AG10803 (cell line): ENCODE measurements at places on chromosomes 6 and 20.

- no peak for DNase-seq
Measured at GRCh38 chr20:50286174-50286511, 95.5 kb downstream of the CEBPB start.

GRCh38 chr6:7126754-7127153 is 19.0 kb downstream of the RREB1 start:
- no peak for DNase-seq

GRCh38 chr6:69974193-69974592 is 107.8 kb downstream of the COL19A1 start:
- no peak for DNase-seq

GRCh38 chr6:122109075-122109474 is 290.4 kb upstream of the HSF2 start:
- no peak for DNase-seq

DNA sequence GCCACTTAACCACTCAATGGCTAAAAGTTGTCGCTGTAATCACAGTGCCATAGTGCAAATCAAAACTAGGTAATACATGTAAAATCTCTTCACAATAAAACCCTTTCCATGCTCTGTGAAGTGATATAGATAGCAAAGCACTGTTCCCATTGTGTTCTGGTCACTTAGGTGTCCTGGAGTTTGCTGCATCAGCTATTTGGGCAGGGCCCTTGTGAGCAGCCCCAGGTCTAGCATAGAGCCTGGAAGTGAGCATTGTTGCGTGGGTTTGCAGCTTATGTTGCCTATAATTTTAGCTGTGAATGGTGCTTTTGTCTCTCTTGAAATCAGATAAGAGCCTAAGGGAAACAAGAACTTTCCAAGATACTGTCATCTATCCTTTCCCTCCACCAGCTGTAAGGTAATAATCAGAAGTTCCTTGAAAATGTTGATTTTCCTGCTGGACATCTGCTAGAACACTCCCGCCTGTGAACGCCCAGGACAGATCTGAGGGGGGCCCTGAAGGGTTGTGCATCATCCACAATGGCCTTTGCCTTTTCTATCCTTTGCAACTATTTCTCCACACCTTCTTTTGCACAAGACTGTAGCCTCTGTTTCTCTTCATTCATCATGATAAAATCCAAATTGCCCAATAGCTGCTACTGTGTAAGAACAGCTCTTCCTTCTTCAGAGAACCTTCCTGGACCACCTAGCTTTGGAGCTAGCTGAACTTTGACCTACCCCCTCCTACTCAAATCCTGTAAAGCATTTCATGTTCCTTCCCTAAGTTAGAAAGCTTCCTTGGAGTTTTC is 57.0 kb downstream of the TNFAIP3 start:
- peak; percentile 12 for DNase-seq

GRCh38 chr6:35686436-35686835 is 2.3 kb downstream of the FKBP5 start:
- DNase-seq = no peak

DNA sequence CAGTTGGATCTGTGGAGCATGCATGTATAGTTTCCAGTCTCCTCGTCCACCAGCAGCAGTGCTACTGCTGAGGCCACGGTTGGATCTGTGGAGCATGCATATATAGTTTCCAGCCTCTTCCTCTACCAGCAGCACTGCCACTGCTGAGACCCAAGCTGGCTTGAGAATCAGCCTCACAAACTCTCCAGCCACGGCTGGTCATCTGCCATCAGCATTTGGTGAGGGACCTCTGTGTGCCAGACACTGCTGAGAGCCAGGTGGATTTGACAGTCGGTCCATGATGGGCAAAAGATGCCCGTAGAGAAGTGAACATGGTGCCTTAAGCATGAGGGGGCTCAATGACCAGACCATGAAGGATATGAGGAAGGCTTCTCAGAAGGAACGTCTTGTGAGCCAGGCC is 46.4 kb downstream of the SLC9A8 start:
- DNase-seq = no peak

DNA sequence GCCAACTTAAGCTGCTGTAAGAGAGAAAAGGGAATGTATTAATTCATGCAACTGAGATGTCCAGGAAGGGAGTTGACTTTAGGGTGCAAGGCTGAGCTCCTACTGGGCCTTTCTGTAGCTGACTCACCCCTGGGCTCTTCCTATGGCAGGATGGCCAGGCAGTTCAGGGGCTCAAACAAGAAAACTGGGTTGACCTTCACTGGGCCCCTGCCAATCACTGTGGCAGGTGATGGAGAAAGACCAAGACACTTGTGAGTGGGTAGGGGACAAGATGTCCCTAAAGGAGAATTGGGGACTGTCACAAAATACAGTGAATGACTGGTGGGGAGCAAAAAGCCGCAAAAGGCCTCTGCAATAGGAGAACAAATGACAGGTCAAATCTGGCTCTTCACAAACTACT is 21.5 kb upstream of the RALGAPA2 start:
- no peak for DNase-seq

- DNase-seq = no peak
Measured at GRCh38 chr6:119176445-119176844, 98.0 kb upstream of the FAM184A start.

DNA sequence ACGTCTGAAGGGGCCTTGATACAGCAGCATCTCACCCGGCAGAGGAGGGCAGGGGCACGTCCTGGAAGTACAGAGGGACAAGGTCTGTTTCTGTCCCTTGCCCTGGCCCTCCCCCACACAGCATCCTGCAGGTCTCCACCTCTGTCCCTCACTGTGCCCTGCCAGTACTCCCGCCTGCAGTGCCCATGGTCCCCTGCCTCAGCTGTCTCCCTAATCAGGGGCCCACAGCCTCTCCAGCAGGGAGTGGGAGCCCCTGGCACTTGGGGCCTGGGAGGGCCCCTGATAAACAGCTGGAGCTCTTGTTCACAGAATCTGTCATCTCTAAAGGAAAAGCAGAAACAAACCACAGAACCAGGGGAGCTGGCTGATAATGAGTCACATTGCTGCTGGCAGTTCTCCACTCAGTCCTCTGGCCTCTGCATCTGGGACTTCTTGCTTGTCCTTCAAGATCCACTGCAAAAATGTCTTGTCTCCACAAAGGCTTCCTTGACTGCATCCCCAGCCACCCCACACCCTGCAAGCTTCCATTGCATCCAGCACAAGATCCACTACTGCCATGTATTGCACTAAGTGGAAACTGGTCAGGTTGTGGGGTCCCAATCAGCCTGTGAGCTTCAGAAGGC is 33.2 kb upstream of the TAF8 start:
- peak; percentile 77 for DNase-seq

DNA sequence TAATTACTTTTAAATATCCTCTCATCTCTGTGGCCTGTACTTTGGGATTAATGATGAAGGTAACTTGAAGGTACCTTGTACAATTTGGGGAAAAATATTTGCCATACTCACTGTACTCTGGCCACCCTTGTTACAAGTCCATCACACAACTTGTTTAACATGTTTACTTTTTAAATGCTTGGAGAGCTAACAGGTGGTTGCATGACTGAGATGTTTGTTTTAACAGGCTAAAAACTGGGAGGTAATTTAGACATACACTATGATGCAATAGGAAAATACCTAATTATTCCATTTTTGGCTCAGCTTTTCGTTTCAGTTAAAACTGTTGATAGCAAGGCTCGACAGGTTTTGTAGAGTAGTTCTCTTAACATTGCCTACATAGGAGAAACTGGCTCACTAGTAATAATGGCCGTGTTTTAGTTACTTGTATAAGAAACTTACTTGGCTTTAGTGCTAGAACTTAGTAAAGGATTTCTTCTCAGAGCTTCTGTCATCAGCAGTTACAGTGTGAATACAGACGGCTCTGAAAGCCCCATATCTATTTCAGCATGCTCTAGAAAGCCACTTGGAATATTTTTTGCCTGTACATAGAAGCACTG is 489.8 kb upstream of the SOX4 start:
- DNase-seq = no peak

DNA sequence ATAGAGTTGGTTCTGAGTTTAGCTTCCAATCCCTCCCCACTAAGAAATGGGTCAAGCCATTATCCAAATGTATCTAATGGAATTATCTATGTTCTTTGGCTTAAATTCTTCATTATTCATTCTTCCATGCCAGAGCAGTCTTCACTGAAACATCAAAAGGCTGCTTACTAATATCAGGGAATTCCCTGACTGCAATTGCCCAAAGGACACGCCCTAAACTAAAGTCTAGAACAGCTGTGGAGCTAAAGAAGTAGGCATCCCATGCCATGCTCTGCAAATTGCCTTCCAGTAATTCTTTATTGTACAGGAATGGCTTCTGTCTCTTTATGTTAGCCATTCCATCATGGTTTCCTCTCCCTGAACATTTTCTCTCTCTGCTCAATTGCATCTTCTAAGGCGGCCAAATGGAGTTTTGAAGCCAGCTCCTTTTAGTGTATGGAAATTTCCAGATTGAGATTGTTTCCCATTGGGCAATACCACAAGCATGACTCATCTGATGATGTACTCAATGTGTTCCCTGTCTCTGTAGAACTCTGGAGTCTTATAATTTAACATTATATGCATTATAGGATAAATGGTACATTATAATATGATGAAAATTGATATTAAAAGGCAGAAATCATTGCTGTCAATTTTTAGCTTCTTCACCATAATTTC is 28.8 kb upstream of the TSHZ2 start:
- DNase-seq = peak; percentile 49

DNA sequence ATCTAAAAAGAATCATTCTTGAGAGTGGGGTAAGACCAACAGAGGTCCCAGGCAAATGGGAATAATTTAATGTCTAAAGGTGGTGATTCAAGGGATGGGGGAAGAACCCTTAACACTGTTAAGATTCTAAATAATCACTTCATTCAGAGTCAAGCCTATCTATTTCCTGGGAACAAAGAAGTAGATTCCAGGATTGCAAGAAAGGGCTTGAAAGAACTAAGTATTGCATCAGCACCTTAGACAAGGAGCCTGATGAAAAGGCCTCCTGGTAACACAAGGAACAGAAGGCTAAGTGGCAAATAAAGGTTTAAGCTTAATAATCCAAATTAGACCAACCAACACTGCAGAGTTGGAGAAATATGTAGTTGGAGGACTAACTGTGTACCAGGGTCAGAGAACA is 620.7 kb upstream of the BTBD3 start:
- DNase-seq = no peak

GRCh38 chr6:159756508-159756907 is 5.3 kb upstream of the ACAT2 start:
- DNase-seq = no peak

DNA sequence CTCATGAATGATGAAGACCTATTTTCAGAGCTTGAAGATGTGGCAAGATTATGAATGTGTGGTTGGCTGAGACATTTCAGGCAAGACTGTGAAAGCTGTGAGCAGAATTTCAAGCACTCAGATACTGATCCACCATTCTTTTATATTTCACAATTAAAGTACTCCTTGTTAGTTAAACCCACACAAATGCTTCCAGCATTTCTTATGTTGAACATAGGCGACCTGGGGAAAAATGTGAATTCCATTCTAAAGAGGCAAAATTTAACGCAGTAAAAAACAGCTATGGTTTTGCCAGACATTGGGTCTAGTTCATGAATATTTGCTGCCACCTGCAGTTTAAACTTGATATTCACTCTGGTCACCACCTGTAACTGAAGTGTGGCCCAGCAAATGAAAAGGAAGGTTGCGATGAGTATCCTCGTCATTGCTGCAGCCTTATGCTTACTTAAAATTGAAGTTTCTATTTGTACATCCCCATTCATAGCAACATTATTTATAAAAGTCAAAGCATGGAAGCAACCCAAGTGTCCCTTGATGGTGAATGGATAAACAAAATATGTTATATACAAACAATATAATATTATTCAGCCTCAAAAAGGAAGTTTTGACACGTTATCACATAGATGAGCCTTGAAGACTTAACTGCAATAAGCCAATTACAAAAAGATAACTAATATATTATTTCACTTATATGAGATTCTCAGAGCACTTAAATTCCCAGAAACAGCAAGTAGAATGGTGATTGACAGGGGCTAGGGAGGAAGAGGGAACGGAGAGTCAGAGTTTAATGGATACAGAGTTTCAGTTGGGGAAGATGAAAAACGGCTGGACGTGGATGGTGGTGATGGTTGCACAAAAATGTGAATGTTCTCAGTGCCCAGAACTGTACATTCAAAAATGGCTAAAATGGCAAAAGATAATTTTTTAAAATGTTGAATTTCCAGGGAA is 32.4 kb upstream of the FAM184A start:
- peak; percentile 52 for DNase-seq

DNA sequence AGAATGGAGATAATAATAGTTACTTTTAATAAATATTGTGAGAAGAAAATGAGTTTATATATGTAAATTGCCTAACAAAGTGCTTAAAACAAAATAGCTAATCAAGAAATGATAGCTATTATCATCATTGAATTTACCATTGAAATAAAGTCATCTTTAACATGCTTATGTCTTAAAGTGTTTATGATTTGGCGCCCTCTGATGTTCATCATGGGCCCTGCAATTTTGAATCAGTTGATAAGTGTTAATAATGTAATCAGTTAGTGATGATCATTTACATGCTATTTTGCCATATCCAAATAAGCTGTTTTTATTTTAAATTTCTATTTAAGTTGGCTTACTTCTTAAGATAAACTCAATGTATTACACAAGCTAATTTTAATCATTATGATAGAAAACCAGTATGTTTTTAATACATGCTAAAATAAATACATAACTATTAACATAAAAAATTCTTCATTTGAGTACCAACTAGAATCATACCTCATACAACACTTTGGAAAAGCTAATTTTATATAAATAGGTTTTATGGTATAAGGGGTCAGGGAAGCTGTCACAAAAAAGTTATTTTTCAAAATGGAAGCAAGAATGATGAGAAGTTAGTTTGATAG is 39.2 kb upstream of the TPD52L1 start:
- peak; percentile 63 for DNase-seq

DNA sequence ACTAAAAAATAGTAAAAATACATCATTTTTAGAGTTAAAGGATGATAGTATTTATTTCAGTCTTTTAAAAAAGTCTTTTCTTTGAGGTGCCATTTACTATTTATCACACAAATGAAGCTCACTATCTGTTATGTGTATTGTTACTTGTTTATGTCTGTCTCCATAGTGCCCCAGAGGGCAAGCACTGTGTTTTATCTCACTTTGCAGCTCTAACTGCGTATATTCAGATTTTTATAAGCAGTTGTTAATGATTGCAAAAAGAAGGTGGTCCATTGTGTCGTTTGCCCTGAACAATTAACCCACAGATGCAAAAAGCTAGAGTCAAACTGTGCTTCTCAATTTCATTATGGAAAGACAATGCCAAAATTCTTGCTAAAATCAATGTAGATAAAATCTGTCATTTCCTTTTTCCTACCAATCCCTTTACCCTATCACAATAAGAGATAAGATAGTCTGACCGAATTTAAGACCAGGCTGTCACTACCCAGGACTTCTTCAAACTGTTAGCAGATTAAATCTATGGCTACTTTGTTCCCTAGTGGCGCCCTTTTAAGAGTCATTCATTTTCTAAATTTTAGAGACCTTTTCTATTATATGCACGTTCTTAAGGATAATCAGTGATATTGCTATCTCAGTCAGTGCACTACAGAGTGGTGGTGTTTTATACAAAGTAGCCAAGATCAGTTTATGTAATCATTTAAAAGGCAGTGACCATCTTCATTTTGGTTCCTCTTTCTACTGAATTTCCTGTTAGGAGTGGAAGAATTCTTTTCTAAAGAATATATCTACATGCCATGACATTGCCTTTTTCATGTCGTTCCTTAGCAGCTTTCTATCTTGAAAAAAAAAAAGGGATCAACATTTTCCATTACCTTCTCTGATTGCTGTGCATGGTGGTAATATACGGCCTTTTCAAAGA is 133.1 kb upstream of the PRDM1 start:
- DNase-seq = no peak

GRCh38 chr6:25287941-25288340 is 8.8 kb downstream of the CARMIL1 start:
- no peak for DNase-seq
